GM23338 (cell line): ENCODE measurements at places on chromosomes 3 and 15. TPM values are rescaled to one million over a fixed set of nuclear protein-coding genes. Genes with fewer than 3 reads are reported as not detected.

DNA sequence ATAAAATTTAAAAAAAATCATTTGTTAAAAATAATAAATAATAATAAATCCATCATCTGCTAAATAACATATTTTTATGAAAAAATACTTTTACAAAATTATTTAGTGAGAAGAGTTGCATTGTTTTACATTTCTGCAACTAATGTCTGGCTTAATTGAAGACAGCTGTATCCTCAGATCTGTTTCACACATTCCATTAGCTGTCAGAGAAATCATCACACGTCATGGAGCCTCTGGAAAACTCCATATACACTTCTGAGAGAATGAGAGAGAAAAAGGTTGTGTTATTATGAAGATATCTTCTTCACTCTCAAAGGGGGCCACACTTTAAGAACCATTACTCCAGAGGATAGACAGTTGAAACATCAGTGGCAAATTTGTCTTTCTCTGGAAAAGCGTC, 40.8 kb downstream of the CMSS1 start:
- no peak for DNase-seq

GRCh38 chr3:10259798-10260197, 11.5 kb downstream of the TATDN2 start:
- no peak for DNase-seq

DNA sequence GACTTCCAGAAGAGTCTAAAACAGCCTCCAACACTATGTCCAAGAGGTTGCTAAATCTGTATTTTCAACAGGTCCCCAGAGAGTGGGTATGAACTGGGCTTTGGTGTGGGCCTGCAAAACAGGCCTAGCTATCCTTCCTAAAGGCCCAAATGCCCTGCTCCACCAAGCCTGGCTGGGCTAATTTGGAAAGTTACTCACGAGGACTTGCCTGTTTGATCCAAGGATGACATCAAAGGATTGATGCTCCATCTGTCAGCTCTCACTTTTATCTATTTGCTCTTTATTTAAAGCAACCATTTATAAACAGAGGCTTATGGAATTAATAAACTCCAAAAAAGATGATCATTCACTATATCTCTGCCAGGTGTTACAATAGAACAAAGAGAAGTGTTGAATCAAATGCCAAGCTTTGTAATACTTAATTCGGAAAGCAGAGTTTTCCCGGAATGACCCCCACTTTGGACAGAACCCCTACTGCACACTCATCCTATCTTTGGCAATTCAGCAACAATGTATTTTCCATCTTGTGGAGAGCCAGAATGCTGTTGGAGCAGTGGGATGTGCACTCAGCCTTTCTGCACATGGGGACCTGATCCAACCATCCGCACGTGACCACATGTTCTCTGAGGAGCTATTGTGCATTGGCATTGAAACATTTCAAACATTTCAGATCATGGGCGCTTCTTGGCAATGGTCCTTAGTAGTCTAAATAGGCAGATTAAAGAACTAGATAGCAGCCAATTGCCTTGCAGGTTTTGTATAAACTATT, 163.3 kb upstream of the THBS1 start:
- no peak for DNase-seq

DNA sequence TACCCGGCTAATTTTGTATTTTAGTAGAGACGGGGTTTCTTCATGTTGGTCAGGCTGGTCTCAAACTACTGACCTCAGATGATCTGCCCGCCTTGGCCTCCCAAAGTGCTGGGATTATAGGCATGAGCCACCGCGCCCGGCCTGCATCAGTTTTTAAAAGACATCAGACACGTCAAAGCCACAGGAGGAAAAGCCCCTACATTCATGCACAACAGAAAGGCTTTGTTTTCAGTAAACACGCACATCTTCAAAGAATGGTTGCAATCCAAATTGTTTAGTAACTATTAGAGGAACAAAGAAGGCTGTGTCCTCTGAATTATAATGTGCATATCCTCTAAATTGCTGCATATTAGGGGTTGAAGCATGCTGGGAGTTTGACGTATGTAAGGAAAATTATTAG, 53.3 kb downstream of the BTD start:
- DNase-seq: no peak

Gene SAMMSON
- total RNA-seq: not detected in 2 replicates

Gene IMPG2
- total RNA-seq: not detected in 2 replicates

DNA sequence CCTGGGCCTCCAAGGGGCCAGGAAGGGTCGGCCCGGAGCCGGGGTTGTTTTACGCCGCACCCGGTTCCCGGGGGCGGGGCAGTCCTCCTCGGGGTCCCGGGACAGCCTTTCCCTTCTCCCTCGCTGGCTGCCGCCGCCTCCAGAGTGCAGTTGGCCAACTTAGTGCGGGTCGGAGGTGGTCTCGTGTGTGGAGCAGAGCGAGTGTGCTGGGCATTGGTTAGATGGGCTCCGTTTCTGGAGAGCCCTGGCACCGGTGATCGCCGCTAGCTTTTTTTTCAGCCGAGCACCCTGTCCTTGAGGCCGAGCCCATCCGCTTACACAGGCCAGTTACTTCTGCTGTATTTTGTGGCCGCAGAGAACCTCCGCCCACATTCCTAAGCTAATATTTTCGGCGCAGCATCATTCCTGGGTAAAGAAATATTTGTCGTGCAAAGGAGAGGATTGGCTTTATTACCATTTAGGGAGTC, 585 bp downstream of the KIF23 start:
- DNase-seq: peak; percentile 75

Gene EIF4E3
- total RNA-seq: 9.7 and 14.4 TPM in 2 replicates

Gene IL17RD
- total RNA-seq: 79.6 and 104 TPM in 2 replicates

DNA sequence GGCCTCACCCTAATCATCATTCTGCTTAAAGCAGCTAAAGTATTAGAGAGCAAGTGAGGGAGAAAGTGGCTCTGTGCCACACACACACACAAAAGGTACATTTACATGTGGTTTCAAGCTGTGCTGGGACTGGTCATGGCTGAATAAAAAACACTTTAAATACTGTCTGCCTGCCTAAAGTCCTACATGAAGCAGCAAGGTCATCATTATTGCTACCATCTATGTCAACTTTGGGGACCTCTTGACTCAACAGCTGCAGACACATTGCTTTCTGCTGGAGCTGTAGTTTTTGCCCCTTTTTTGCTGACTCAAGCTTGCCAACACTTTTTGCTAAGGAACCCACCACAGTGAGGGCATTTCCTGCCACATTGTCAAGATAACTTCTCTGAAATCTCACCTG, 1237.9 kb downstream of the ROBO2 start:
- no peak for DNase-seq

DNA sequence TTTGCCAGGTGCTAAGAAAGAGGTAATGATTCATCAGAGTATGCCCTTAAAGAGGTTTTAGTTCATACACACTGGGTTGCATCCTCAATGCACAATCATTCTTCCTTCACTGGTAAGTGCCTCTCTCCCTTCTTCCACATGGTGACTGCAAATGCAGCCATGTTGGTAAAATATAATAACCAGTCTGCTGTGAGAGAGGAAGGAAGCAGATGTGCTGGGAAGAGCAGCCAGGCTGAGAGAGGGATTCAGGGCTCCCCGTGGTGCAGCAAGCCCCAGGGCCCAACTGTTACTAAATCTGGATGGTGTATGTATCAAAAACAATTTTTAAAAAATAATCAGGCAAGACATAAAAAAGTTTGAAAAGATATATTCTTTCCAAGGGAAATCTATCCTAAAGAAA, 498.1 kb downstream of the MAGI1 start:
- DNase-seq: no peak

DNA sequence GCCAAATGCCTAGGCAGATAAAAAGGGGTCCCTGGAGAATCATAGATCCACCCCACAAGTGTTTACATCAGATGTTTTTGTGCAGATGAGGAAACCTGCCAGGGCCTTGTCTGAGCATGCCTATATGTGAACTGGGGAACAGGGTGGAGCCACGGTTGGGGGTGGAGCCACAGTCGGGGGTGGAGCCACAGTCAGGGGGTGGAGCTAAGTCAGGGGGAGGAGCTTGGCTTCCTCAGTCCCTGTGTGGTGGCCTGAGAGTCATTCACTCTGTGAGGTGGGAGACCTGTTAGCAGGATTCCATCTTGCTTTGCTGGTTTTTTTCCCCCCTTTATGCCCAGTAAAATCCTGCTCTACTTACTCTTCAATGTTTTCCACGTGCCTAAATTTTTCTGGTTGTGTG, 57.8 kb upstream of the TGFBR2 start:
- DNase-seq: peak; percentile 59

- DNase-seq: no peak
These were observed 581.1 kb upstream of the GBE1 start for GRCh38 chr3:82342521-82342920.

Gene METTL6
- total RNA-seq: 17.8 and 21.2 TPM in 2 replicates

Gene KNG1
- 0.49 TPM in 1 of 2 replicates, not detected in the other for total RNA-seq

GRCh38 chr15:27500206-27500605, 529.2 kb downstream of the GABRG3 start:
- DNase-seq: no peak

DNA sequence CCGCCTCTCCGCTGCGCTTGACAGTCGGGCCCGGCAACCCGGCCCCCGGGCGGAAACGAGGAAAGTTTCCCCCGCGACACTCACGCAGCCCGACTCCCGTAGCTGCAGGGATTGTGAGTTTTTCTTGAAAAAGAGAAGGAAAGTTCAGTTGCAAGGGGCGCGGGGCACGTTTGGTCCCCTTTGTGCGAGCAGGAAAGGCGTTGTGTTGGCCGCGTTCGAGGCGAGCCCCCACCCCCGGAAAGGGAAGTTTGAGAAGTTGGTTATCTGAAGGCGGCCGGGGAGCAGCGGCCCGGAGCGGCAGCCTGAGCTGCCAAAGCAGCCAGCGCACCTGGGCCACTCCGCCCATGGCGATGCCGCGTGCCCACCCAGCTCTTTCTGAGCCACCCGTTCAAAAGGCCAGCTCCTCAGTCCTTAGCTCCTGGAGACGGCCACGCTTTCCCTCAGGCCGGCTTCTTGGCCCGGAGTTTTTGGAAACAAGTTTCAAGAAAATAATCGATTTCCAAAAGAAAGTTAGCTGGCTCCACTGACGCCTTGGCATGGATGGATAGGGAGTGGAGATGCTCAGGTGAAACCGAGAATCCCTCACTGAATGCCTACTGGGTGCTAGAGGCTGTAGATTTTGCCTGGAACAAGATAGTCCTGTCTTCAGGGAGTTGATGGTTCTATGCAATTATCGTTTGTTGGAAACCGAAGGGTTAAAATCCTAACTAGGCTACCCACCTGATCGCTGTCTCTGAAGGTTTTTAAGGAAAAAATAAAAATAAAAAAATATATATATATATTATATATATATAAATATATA, 832 bp downstream of the TGFBR2 start:
- DNase-seq: peak; percentile 78

Gene GOLGA8S
- not detected in 2 replicates for total RNA-seq

- no peak for DNase-seq
These were observed 1.7 kb upstream of the SNRPA1 start for GRCh38 chr15:101296418-101297405.

- DNase-seq: no peak
These were observed 52.4 kb upstream of the CACNA2D3 start for GRCh38 chr3:54069961-54070360.

DNA sequence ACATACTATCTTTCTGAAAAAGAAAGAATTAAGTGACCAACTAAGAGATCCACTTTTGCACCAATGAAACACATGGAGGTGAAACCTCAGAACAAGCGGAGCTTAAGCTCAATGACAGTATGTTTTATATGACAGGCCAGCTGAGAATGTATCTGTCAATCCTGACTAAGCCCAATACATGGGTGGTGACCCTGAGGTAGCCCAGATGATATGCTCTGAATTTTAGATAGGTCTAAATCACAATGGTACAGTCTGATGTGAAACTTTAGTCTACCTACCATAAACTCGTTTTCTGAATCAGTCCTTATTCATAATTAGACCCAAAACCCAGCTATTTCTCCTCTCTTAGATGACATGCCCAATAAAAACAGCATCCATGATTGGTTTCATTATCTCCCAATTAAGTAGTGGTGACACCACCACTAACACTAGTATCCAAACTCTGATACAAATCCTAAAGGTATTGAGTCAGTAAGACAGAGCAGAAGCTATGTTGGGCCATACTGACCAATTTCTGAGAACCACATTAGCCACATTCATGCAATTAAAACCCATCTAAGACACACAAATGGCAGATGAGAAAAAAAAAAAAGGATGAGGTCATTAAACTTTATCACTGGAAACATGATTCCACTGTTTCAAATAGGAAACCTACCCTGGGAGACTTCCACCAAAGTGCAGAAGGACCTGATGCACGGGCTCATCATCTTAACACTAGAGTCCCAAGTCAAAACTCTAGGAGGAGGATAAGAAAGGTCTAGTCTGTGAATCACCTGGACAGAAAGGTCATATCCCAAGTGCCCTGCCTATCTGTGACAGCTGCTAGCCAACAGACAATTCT, 20.6 kb downstream of the CMTM6 start:
- DNase-seq: no peak

Gene CLCN2
- total RNA-seq: 9.2 and 10.7 TPM in 2 replicates

GRCh38 chr3:171363202-171363601, 97.0 kb downstream of the TNIK start:
- DNase-seq: no peak

DNA sequence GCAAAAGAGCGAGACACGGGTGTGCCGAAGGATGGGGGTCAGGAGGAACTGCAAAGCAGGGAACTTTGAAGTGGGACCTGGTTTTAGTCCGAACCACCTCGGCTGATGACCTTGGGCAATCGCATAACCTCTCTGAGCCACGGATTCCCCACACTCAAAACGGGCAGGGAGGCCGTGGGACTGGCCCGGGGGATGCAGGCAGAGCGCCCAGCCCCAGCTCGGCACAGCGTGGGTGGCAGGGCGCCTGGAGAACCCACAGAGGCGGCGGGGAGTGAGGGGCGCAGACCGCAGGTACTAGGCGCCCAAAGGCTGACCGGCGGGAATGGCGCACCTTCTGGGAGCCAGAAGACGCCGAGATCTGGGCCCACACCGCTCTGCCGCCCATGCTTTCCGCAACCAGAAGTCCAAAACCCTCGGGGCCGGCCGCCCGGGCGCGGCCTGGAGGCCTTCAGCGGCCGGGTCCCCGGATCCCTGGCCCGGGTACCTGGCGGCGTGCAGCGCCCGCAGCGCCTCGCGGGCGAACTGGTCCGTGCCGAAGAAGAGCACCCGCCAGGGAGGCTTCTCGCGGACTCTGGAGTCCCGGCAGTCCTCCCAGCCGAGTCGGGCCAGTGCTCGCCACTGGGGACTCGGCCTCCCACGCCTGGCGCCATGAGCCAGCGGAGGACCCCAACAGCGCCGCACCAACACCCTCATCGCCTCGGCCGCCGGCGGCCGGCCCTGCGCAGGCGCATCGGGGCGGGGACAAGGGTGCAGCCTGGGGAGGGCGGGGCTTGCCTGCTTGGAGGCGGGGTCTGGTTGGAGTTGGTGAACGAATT, at the start of gene MTFMT:
Gene MTFMT, minus strand, starts transcription at position 719 of the 815 bp plus-strand sequence. Its CDS starts 26 bp downstream, at position 693.
- DNase-seq: peak; percentile 92

DNA sequence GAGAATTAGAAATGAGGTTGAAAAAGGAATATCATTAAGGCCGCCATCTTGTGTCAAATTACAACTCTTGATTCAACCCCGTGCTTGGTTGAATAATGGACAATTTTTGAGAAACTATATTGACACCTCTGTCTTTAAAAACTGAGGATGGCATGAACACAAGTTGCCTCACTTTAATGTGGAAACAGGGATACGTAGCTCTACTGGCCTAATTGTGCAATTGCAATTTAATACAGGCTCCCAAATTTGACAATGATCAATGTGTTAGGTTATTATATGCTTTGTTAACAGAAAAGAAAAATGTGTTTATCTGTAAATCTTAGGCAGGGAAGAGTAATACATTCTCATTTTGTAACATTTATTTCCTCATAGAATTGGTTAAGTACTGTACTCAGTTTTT, 77.1 kb upstream of the MCTP2 start:
- peak; percentile 9 for DNase-seq

GRCh38 chr3:160739079-160739478, 17.0 kb upstream of the PPM1L start:
- DNase-seq: no peak
